Activated CD4-positive, alpha-beta T cell treated with anti-CD3 and anti-CD28 coated beads, Interleukin-2, amount 50 U/mL, for 4 hours (primary cell): ENCODE measurements at places on chromosomes 3 and 15.
A peak's percentile ranks its signal among the peaks of the same experiment; 100 is the strongest.

DNA sequence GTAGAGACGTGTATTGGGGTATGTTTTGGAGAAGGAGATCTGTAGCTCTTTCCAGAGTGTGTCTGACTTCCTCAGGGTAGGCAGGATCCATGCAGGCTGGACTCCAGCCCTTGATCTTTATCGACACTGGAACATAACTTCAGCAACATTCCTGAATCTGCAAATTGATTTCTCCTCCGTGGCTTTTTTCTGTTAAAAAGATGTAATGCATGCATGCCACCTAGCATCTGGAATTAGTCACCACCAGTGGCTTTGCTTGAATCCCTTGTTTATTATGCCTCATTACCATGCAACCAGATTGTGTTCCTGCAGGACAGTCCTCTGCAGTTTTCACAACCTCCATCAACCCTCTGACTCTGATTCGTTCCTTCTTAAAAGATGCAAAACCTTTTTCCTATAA lies 86.1 kb downstream of the CCNL1 start:
- DNase-seq, result no peak

GRCh38 chr3:148197061-148197460 lies 500.6 kb upstream of the AGTR1 start:
- DNase-seq, result no peak

GRCh38 chr15:43449981-43450380 lies 43.0 kb downstream of the TP53BP1 start:
- DNase-seq, result no peak

GRCh38 chr15:58511599-58511987 lies 79.8 kb downstream of the LIPC start:
- no peak for DNase-seq

GRCh38 chr15:25937796-25938195 lies 74.7 kb upstream of the ATP10A start:
- DNase-seq, result no peak

- DNase-seq, result no peak
Observed at GRCh38 chr3:152731511-152731910, 103.4 kb upstream of the P2RY1 start.

GRCh38 chr3:176633511-176633910 lies 563.8 kb downstream of the TBL1XR1 start:
- DNase-seq, result no peak

- DNase-seq, result no peak
Observed at GRCh38 chr15:71440489-71441110, 325.3 kb downstream of the THSD4 start.

GRCh38 chr15:67920524-67921240 lies 80.8 kb upstream of the RNU6-1 start:
- no peak for DNase-seq

GRCh38 chr15:51629612-51630011 lies 7.0 kb upstream of the DMXL2 start:
- DNase-seq, result no peak

DNA sequence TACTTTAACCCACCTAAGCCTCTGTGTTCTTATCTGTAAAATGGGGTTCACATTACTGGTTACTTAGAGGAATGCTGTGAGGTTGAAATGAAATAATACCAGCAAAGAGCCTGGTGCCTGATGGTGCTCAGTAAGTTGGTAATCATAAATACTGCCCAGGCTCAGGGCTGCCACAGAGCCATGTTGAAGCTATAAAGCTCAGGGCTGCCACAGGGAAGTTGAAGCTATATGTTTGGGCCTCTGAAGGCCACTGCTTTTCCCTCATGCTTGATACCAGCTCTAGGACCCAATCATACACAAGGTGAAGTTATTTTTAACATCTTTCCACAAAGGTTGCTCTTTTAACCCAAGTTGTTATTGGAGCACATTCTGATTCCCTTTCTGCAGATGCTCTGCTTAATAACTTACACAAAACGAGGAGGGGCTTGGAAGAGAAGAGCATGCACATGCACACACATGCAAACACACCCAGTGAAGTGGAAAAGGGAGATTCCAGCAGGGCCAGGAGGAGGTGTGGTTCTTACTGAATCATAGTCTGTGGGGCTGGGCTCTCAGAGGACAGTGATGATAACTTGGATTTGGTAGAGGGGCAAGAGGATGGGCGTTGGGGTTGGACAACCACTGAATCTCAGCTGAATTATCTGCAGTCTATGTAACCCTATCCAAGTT lies 17.4 kb downstream of the PARP14 start:
- DNase-seq, result no peak

DNA sequence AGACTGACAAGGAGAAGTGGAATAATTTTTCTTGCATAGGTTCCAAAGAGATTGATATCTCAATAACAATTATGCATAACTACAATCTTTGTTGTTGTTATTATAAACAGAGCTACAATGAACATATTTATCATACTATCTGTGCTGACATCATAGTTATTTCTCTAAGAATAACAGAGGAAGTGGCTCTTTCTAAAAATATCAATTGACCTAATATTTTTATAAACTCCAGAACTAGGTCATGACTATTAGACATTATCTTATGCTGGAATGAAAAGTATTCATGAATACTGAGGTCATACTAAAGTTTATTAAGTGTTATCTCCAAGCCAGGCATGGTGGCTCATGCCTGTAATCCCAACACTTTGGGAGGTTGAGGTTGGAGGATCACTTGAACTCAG lies 114.1 kb downstream of the DCLK3 start:
- no peak for DNase-seq

DNA sequence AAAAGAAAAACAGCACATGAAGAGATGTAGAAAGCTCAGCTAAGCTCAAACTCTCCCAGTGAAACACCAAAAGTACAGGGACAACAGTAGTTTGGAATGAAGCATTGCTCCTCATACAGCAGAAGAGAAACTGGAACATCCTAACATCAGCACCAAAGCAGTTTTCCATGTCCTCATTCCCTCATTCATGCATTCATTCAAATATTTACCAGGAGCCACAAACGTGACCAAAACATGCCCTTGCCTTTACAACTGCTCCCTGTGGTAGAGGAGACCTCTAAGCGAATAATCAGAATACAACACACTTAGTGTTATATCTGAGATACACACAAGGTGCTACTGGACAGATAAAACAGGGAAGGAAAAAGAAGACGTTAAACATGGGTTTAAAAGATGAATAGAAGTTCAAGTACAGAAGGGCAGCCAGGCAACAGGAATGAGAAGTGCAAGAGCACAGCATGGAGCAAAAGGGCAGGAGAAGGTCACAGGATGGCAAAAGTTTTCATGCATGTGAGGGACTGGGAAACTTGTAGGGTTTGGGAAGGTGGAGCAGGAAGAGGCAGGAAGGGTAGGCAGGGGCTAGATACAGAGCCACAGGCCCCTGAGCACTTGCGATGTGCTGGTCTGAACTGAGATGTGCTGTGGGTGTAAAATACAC lies 58.5 kb upstream of the LMCD1 start:
- no peak for DNase-seq

- no peak for DNase-seq
Observed at GRCh38 chr3:58555203-58555602, 18.2 kb upstream of the ACOX2 start.

DNA sequence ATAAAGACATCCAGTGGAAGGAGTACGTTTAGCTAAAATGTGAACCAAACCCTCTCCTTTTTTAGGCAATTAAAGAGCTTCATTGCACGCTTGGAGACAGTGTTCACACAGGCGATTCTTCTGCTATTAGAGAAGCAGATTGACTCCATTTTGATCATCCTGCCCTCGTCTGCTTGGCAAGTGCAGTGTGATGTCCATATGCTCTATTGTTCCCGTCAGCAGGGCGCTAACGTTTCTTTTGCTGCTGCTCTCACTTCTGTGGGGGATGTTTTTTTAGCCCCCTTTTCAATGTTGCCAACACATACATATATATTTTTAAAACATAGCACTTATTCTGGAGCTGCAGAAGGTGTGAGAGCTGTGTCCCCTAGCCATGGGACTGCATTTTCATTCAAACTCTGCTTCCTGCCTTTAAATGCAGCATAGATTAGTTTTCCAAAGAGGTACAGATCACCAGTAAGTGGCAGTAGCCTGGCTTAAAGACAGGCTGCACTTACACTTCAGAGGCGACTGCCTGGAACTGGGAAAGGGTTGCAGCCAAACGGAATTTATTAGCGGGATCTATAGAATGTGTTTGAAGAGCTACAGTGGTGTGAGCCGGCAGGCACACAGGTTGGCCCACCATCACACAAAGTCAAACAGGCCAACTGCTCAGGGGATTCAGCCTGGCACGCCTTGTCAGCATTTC lies 292.6 kb upstream of the DPH6 start:
- no peak for DNase-seq

- DNase-seq, result no peak
Observed at GRCh38 chr3:88112289-88112688, 37.5 kb upstream of the C3orf38 start.

DNA sequence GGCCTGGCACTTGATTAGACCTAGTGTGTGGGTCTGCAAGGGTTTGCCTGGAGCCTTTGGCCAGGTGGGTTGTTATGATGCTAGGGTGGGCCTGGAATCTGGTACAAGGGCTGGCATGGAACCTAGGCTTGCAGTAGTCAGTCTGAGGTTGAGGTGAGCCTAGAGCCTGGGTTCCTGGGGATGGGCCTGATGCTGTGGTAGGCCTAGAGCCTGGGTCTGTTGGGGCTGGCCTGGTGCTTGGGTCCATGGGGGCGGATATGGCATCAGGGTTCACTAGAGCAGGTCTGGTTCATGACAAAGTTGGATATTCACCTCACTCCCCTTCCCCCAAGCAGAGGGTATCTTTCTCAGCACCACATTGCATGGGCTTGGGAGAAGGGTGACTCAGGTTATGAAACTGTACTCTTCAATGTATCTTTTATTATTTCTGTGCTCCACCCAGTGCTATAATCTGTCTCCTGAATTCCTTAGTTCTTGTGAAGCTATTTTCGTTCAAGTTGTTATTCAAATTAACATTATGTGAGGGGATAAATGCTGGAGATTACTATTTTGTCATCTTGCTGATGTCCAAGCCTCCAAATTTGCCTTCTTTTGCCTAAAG lies 274.4 kb downstream of the NFKBIZ start:
- no peak for DNase-seq

DNA sequence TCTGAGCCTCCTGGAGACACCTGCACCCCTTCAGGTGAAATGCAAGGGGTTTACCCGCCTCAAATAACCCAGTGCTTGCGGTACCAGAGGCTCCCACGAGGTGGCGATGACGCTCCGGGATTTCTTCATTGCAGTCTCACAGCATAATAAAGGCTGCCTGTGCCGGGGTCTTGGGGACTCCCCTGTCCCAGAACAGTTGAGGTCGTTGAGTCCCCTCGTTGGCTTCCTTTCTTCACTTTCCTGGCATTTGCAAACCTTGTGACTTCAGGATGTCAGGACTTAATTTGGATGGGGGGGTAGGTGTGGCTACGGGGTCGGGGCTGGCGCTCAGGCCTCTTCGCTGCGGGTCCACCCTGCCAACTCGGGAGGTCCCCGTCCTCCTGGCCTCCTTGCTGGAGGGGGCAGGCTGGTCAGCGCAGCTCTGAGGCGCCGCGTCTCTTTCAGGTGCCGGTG lies 1.3 kb downstream of the GNAT1 start:
- DNase-seq, result peak; percentile 88

DNA sequence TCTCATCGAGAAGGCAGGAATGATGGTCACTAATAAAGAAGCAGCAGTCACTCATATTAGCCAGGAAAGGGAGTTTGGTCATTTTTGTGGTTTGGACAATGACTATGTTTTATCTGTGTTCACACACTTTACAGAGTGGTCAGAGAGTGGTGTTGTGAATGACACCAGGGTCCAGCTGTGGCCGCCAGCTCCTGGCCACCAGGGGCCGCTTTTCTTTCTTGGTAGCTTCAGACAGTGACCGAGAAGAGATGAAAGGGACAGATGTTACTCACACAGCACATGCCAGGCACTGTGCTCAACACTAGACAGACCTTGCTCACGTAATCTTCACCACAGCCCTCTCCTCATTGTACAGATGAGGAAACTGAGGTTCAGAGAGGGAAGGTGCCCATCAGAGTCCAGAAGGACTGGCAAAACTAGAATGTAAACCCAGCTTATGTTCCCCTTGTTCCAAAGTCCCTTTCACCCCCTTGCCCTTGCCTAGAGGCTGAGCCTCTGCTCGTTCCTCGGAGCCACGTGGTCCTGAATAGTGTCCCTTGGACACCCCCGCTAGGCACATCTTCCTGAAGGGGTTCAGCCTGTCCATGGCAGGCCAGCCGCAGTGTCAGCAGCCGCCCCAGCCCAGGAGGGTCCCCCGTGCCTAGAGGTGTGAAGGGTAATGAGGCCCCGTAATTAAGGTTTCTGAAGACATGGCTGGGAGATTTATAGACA lies 55.6 kb downstream of the CYP11A1 start:
- no peak for DNase-seq

DNA sequence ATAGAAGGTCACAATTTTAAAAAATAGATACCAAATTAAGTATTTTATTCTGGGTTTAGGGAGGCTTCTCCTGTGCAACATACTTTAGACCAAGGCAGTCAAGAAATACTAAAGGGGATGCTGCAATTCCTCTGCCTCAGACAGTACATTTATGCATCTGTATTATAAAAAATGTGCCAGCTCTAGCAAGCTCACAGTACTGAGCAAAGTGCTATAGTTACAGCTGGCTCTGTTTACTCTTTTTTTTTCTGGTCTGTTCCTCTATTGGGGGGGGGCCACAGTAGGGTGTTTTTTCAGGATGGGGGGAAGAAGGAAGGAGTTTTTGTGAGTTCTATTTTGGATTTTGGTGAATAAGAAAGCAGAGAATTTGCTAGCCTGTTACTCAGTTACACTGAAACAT lies 185.0 kb downstream of the TIGIT start:
- DNase-seq, result no peak
